CD4-positive, alpha-beta T cell treated with Interleukin-10 for 1 hour (primary cell): ENCODE measurements at places on chromosomes 5 and 9.

DNA sequence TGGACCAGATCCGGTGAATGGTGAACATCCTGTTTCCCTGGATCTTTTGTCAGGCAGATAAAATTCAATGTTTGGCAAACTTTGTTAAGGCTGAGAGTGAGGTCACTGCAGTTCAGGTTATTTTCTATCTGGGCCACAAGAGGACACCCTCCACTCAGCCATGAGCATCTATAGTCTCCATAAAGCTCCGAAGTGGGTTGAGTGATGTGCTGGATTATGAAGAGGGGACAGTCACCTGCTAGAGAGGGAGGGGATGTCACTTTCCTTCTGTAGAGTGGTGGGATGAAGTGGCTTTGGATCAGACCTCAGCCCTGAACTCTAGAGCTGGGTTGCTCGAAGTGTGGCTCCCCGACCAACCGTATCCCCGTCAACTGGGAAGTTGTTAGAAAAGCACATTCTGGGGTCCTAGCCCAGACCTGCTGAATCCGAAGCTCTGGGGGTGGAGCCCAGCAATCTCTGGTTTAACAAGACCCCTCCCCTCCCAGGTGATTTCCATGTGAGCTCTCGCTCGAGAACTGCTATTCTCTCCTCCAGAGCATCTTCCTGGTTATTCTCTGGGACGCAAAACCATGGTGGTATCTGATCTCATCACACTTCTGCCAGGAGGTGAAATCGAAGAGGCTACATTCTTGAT is 31.8 kb upstream of the FGF1 start:
- peak; percentile 46 for DNase-seq

DNA sequence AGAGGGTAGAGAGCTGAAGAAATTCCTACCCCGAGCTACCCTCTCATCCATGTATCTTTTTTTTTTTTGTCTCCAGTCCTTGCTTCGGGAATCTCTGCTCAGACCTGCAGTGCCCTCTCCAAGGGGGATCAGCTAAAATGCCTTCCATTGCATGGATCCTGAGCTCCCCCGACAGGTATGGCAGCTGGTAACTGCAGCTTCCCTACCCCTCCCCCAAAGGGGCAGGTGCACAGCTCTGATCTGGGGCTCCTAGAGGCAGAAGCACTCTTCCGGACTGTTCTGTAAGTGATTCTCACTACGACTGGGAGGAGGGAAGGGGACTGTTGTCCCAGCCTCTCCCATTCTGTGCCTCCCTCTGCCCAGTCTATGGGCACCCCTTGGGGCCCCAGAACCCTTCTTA is 169.6 kb downstream of the MELK start:
- DNase-seq = no peak

DNA sequence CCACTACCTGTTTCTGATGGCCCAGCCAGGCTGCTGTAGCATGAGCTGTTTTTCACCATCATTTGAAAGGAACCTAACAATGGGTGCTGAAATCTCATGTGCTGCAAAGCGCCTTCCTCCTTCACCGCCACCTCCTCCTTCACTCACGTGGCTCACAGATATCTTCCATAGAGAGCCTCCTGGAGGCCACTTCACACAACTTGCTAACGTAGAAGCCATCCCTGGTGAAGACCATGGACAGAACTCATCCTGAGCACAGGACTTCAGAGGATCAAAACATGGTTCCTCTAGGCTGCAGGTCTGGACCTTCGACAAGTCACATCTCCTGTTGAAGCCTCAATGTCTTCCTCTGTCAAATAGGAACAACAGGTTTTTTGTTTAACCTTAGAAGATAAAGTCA is 155.5 kb upstream of the RAD23B start:
- DNase-seq = no peak

GRCh38 chr5:17143335-17143734 is 74.1 kb upstream of the BASP1 start:
- DNase-seq = no peak

DNA sequence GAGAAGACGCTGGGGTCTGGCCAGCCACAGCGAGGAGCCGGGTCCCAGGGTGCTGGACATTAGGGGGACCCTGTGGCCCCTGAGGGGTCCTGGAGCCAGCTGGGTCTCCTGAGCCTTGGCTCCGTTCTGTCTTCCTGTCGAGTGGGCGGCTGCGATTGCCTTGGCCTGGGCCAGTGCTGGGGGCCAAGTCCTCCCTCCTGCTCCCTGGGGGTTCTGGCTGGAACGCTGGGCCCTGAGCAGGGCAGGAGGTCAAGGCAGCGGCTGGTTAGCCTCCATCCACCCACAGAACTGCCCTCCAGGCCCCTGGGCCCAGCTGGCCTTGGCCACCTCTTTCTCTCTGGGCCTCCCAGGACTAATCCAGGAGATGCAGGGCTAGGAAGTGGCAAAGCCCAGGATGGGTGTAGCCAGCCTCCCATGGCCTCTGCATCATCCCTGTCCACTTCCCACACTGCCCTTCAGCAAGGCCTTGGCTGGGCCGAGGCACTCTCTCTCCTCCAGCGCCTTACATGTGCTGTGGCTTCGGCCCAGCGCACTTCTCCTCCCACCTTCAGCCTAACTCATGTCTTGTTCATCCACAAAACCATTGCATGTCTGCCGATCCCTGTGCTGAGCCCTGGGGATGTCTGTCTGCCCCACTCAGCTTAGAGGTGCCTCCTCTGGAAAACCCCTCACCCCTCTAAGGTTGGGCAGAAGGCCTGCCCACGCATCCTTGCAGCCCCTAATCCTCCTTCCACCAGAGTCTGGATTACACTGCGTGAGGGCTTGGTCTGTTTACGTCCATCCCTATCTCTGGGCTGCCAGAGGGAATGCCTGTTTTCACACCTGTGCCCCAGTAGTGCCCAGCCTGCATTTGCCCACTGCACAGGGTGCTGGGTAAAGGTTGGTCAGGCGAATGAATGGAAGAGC is 5.0 kb downstream of the LAMC3 start:
- no peak for DNase-seq

DNA sequence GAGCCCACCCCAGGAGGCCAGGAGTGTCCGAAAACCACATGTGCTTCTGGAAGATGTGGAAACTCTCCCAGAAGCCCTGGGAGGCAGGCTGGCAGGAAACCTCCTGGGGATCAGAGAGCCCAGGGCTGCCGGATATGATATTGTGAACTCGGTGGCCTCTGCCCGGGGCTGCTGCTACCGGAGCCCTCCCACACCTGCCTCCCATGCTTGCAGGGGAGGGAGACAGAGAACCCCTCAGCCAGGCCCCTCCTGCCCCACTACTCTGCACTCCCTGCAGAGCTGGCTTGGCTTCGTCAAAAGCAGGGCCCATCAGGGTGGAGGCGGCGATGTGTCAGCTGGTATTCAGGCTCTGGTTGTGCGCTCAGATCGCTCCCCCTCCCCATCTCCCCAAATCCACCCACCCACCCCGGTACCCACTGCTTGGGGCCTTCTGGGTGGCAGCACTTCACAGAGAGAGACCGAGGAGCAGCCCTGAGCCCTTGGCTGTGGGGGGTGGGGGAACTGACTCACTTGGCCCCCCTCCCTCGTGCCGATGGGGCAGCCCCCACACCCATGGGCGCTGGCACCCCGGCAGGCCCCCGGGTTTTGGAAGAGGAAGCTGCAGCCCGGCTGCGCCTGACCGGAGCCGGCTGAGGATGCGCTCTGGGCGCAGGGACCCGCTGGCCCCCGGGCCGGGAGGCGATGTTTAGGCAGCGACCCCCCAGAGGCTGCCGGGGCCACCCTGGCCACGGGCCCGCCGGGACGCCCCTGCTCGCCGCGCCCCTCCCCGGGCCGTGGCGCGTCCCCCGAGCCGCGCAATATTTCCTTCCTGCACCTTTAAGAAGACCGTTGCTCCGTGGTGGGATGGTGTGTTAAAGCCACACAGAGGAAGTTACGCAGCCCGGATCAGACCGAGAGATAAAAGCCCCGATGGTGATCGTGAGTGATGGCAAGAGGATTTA is 786 bp upstream of the NTNG2 start:
- peak; percentile 72 for DNase-seq

DNA sequence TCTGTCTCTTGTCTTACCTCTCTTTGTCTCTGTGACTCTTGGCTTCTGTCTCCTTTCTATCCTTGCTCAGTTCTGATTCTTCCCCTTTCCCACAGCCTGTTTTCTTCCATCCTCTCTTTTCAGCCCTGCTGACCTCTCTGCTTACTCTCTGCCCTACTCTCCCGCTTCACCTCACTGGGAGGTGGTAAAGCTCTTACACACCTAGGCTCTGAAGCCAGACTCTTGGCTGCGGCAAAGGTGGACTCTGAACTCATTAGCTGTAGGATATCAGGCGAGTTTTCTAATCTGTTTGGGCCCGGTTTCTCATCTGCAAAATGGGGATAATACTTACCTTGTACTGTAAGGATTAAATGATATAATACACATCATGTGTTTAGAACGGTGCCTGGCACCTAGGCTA is 11.1 kb downstream of the PCDH1 start:
- no peak for DNase-seq

DNA sequence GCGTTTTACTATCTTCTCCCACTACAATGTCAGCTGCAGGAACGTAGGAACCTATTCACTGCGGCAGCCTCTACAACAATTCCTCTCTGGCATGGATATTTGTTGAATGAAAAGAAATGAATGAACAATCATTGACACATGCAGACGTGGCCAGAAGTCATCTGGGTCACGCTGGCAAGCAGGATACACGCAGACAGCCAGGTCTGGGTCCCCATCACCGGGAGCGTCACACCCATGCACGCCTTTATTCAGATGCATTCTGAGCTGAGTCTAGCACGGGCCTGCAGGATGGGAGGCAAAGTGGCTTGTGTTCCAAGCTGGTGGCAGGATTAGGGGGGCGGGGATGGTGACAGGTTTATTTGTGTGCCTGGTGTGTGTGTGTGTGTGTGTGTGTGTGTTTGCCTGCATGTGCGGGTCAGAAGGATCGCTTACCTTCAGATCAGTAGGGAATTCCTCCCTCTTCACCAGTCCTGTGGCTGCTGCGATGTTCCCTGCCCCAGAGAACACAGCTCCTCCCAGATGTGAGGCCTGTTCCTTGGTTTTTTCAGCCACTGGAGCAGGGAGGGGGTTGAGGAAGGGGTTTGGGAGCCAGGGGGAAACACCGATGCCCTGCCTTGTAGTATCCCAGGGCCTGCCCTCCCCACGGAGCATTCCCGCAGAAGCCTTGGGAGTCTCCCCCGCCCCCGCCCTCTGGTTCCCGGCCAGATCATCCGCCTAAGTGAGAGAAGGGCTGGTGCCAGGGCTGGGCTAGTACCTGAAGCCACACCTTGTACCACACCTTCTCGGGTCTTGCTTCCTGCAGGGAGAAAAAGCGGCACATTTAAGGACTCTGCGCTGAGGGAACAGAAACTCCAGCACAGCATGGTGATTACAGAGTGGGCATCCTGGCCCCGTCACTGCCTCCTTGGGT is 4.1 kb downstream of the SNCB start:
- no peak for DNase-seq
